ENCODE measurements at places on chromosomes 11 and 22. TPM values are rescaled to one million over a fixed set of nuclear protein-coding genes. Genes with fewer than 3 reads are reported as not detected.

DNA sequence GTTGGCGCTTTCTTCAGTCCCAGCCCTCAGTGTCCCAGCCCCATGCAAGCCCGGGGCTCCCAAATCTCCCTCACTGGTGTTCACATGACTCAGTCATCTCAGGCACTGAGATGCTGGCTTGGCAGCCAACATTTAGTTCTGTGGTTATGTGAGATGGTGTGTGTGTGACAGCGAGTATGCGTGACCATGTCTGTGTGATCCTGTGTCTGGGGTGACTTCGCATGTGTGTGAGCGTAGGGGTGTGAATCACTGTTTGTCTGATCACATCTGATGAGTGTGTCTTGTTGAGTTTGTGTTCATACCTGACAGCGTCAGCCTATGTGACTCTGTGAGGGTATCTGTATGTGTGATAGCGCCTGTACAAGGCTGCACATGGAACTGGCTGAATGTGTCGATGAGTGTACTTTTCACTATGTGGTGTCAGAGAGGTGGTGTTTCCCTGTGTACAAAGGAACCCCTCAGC, 16.2 kb downstream of the CREB3L1 start:
- peaks cover 52% of the 10 kb centered on the region for H3K4me1 ChIP-seq
- no peaks in the 10 kb centered on the region for H3K36me3 ChIP-seq
- H3K4me3 ChIP-seq, result no peak overlapping the region
- no peak for DNase-seq

DNA sequence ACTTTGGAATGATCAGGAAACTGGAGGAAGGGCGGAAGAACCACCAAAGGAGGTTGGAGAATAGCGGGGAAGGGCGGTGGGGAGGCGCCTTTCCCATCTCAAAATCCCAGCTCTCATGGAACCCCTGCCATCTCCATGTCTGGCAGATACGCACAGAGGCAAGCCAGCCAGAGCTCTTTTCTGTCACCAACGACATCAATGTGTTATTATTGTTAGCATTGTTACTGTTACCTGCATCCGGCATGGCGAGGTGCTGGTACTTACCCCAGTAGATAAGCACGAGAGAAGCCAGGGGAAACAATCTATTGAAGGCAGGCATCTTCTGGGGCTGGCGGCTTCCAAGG, 969 bp downstream of the SCN3B start:
- peaks cover 38% of the 10 kb centered on the region for H3K27me3 ChIP-seq
- H3K36me3 ChIP-seq, result no peaks in the 10 kb centered on the region
- H3K4me3 ChIP-seq, result peak overlapping the region; percentile 97

DNA sequence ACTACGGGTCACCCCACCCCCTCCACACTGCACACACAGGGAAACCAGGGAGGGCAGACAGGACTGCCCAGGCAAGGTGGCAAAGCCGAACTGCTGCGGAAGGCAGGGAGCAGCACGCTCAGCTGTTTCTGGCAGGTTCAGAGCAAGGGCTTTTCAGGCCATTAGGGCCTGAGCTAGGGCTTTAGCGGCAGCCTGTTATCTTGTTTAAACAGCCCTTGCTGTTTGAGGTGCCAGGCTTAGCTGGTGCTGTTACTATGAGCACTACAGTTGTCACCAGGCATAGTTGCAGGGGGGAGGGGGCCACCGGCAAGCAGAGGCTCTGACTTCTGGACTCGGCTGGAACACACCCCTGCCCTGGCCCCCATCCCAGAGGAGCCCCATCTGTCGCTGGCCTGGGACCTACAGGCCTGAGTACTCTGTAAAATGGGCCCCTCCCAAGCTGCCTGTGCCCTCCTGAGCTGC, 34.9 kb downstream of the RSPH14 start:
- H3K4me3 ChIP-seq, result no peak overlapping the region
- H3K27ac ChIP-seq, result no peak overlapping the region
- no peaks in the 10 kb centered on the region for H3K36me3 ChIP-seq

SOX6 gene
- 0.70 TPM for total RNA-seq

DNA sequence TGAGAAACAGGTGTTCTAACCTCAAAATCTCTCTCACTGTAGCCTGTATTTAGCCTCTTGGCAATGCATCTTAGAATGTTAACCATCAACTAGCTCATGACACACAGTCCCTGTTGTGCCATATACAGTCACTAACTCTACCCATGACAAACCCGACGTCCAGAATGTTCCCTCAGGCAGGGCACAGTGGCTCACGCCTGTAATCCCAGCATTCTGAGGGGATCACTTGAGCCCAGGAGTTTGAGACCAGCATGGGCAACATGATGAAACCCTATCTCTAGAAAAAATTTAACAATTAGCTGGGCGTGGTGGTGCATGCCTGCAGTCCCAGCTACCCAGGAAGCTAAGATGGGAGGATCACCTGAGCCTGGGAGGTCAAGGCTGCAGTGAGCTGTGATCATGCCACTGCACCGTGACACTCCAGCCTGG, 18.2 kb upstream of the CCDC34 start:
- peaks cover 6% of the 10 kb centered on the region for H3K4me1 ChIP-seq
- DNase-seq, result no peak
- H3K27me3 ChIP-seq, result no peaks in the 10 kb centered on the region
- H3K4me3 ChIP-seq, result no peak overlapping the region
- H3K36me3 ChIP-seq, result peaks cover 36% of the 10 kb centered on the region
- H3K27ac ChIP-seq, result no peak overlapping the region

DNA sequence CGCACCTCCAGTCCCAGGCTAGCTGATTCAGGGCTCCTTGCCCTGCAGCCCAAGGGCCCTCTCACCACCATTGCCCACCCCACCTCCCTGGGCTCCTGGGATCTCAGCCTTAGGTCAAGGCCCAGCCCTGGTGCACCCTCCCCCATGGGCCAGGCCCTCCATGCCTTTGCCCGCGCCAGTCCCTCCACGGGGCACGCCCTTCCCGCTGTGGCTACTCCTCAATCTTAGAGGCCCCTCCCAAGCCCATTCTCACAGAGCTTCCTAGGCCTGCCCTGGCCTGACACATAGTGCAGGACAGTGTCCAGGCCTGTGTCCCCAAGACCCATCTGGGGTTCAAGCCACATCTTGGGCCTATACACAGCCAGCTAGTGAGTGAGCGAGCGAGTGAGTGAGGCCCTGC, 6.9 kb downstream of the GP1BB start:
- H3K27me3 ChIP-seq, result peaks cover 22% of the 10 kb centered on the region
- no peak for DNase-seq
- H3K27ac ChIP-seq, result no peak overlapping the region
- H3K4me3 ChIP-seq, result peak overlapping the region; percentile 59
- H3K36me3 ChIP-seq, result no peaks in the 10 kb centered on the region

TMEM258 gene
- total RNA-seq, result 71.3 TPM

MIOX gene
- 0.16 TPM for total RNA-seq

DNA sequence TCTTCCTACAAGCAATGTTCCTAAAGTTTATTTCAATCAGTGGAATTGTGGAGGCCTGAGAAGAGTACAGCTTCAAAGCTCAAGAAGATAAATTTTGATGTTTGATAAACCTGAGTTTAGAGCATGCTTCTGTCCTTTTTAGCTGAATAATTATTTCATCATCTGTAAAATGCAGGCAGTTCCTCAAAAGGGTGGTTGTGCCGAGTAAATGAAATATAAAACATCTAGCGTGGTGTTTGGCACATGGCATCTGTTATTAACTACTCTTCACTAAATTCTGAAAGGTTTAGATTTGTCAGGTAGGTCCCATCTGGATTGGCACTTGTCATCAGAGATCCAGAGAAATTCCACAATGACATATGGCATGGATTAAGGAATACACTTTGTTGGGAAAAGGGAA, 155.1 kb downstream of the DDX10 start:
- H3K4me1 ChIP-seq, result 0 out of 2 replicates have a peak, but pooled peaks cover 3% of the 10 kb centered on the region
- no peak overlapping the region for H3K27ac ChIP-seq
- H3K4me3 ChIP-seq, result no peak overlapping the region
- H3K27me3 ChIP-seq, result no peaks in the 10 kb centered on the region
- no peak for DNase-seq

DNA sequence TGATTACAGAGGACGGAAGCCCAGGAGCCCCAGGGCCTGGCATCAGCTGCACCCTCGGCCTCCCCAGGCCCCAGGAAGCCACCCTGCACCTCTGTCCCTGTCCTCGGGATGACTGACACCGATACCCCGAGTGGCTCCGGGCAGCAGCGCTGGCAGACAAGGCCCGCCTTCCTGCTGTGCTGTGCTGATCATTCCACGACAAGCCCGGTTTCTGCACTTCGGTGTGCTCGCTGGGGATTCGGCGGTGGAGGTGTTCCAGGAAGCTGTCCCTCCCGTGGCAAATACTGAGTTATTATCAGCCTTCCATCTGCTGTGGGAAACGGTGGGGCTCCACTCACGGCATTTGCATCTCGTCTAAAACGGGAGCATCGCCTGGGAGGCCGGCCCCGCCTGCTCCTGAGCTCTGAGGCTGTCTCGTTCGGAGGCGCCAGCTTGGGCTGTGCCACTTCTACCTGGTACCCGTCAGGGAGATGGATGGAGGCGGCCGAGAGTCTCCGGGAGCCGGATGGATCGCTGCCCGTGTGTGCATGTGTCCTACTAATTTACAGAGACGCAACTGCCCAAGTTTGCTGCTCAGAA, 506.1 kb downstream of the BRD1 start:
- no peaks in the 10 kb centered on the region for H3K27me3 ChIP-seq
- DNase-seq, result no peak
- no peak overlapping the region for H3K27ac ChIP-seq
- H3K4me1 ChIP-seq, result no peaks in the 10 kb centered on the region
- H3K4me3 ChIP-seq, result no peak overlapping the region

OR5P2 gene
- total RNA-seq, result 1.3 TPM

- peaks cover 14% of the 10 kb centered on the region for H3K4me1 ChIP-seq
- H3K27ac ChIP-seq, result no peak overlapping the region
- H3K4me3 ChIP-seq, result no peak overlapping the region
- no peaks in the 10 kb centered on the region for H3K27me3 ChIP-seq
- DNase-seq, result no peak
- H3K36me3 ChIP-seq, result peaks cover 7% of the 10 kb centered on the region
These were observed 1.7 kb downstream of the CYB5R2 start for GRCh38 chr11:7671347-7672215.

DNA sequence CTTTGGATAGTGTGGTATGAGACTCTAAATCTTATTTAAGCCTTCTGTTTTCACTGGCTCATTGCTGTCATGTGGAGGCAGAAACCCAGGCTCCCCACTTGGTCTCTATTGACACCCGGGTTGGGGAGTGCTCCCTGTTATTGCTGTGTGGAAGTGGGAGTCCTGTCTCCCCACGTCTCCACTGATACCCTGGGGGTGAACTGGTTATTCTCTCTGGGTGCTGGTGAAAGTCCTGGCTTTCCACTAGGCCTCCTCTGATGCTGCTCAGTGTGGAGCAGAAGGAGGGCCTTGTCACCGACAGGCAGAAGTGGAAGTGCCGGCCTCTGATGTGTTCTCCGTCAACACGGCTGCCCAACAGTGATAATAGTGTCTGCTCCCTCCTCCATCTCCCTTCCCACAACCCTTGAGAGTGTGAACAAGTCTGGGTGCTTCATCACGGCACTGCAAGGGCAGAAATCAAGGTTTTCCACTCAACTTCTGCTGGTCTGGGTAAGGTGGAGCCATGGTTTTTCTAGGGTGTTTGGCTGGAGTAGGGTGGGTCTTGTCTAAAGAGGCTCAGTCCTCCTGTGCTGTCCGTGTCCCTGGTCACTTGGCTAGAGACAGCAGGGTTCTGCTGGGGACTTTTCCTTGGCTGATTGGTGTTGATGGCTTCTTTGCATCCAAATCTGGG, 240.7 kb upstream of the B3GAT1 start:
- H3K4me3 ChIP-seq, result no peak overlapping the region
- H3K27ac ChIP-seq, result no peak overlapping the region
- no peaks in the 10 kb centered on the region for H3K4me1 ChIP-seq
- no peaks in the 10 kb centered on the region for H3K27me3 ChIP-seq

DNA sequence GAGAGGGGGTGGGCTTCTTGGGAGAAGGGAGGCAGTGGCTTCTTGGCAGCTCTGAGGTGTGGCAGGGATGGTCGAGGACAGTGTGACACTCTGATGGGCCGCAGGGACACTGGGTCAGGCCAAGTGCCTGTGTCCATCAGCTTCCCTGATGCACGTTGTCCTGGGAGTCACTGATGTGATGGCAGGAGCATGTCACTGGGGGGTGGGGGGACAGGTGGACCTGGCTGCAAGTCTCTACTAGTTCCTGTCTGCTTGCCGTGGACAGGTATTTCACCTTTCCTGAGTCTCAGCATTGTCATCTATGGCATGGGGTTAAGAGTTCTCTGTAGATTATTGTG, 592.9 kb downstream of the TBC1D22A start:
- no peaks in the 10 kb centered on the region for H3K4me1 ChIP-seq
- H3K27me3 ChIP-seq, result no peaks in the 10 kb centered on the region
- no peak overlapping the region for H3K27ac ChIP-seq
- no peak for DNase-seq

GRCh38 chr11:117613521-117613920, 183.5 kb downstream of the DSCAML1 start:
- H3K27me3 ChIP-seq, result no peaks in the 10 kb centered on the region
- H3K4me1 ChIP-seq, result peaks cover 22% of the 10 kb centered on the region
- H3K36me3 ChIP-seq, result no peaks in the 10 kb centered on the region
- no peak overlapping the region for H3K27ac ChIP-seq

DNA sequence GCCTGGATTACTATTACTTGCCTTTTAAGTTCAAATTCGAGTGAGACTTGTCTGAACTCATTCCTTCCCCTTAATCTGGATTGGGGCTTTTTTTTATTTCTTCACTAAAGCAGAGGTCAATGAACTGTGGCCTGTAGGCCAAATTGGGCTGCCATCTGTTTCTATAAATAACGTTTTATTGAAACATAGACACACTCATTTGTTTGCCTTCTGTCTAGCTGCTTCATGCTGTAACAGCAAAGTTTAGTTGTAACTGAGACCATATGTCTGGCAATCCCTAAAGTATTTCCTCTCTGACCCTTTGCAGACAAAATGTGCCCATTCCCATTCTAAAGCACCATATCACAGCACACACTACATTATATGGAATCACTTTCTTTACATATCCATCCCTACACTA, 207.9 kb upstream of the ISX start:
- no peak for DNase-seq
- H3K36me3 ChIP-seq, result no peaks in the 10 kb centered on the region
- H3K4me3 ChIP-seq, result no peak overlapping the region
- no peak overlapping the region for H3K27ac ChIP-seq
- no peaks in the 10 kb centered on the region for H3K27me3 ChIP-seq
- H3K4me1 ChIP-seq, result peaks cover 5% of the 10 kb centered on the region

TENM4 gene
- total RNA-seq, result 7.3 TPM

DNA sequence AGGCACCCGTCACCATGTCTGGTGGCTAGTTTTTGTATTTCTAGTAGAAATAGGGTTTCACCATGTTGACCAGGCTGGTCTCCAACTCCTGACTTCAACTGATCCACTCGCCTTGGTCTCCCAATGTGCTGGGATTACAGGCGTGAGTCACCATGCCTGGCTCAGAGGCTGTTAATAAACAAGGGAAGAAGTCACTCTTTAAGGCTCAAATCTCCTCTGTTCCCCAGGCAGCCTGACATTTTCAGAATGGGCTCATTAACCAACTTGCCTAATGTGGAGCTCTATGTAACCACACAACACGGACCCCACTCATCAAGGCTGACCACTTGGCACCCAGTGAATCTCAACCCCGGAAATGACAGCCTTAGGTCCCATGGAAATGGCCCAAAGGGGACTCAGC, 24.1 kb downstream of the APOL3 start:
- no peak overlapping the region for H3K4me3 ChIP-seq
- no peak overlapping the region for H3K27ac ChIP-seq
- no peak for DNase-seq
- no peaks in the 10 kb centered on the region for H3K36me3 ChIP-seq
